ENCODE measurements at places on chromosomes 2 and 18. TPM values are rescaled to one million over a fixed set of nuclear protein-coding genes. Genes with fewer than 3 reads are reported as not detected.

Gene GNLY
- total RNA-seq: not detected

Gene AFF3
- total RNA-seq: 26.3 TPM

Gene ATP5MC3
- 108 TPM for total RNA-seq

Gene ABCG8
- total RNA-seq: 1.2 TPM

Gene SAG
- total RNA-seq: 1.4 TPM

Gene MAP3K19
- 9.5 TPM for total RNA-seq

Gene TUBA4B
- total RNA-seq: 1.2 TPM

Gene ALLC
- not detected for total RNA-seq

Gene IAH1
- total RNA-seq: 56.5 TPM

All from diencephalon (tissue), 1 donor.